A549 treated with GW870086 at 1 μM for 4 hours (cell line): ENCODE measurements at places on chromosomes 16 and 17. TPM values are rescaled to one million over a fixed set of nuclear protein-coding genes. Genes with fewer than 3 reads are reported as not detected.

FA2H gene
- total RNA-seq, result 33.5 to 35.0 TPM (median 34.0 TPM) in 5 replicates

SNRNP25 gene
- 60.1 to 79.1 TPM (median 71.3 TPM) in 5 replicates for total RNA-seq

ARHGAP23 gene
- total RNA-seq, result 59.2 to 77.3 TPM (median 70.2 TPM) in 5 replicates

HOXB1 gene
- total RNA-seq, result not detected in 5 replicates

TBX2 gene
- 3.7 to 6.6 TPM (median 6.0 TPM) in 5 replicates for total RNA-seq

G6PC1 gene
- not detected in 5 replicates for total RNA-seq

SLC35B1 gene
- total RNA-seq, result 84.5 to 100 TPM (median 96.1 TPM) in 5 replicates

KRTAP1-5 gene
- not detected in 5 replicates for total RNA-seq

KCNH4 gene
- total RNA-seq, result 0.25 to 0.39 TPM (median 0.29 TPM) in 5 replicates

HBQ1 gene
- 6.0 to 9.4 TPM (median 6.9 TPM) in 5 replicates for total RNA-seq

CDH15 gene
- 0.06 to 0.24 TPM (median 0.13 TPM) in 4 of 5 replicates, not detected in the other for total RNA-seq

TP53TG3D gene
- 0.53 to 1.8 TPM (median 1.1 TPM) in 5 replicates for total RNA-seq

KRT28 gene
- not detected in 5 replicates for total RNA-seq

SMG1 gene
- total RNA-seq, result 13.3 to 23.8 TPM (median 19.8 TPM) in 5 replicates

CLDN7 gene
- total RNA-seq, result 1.7 to 2.5 TPM (median 2.1 TPM) in 5 replicates
